ENCODE measurements at places on chromosomes 6 and 20.

DNA sequence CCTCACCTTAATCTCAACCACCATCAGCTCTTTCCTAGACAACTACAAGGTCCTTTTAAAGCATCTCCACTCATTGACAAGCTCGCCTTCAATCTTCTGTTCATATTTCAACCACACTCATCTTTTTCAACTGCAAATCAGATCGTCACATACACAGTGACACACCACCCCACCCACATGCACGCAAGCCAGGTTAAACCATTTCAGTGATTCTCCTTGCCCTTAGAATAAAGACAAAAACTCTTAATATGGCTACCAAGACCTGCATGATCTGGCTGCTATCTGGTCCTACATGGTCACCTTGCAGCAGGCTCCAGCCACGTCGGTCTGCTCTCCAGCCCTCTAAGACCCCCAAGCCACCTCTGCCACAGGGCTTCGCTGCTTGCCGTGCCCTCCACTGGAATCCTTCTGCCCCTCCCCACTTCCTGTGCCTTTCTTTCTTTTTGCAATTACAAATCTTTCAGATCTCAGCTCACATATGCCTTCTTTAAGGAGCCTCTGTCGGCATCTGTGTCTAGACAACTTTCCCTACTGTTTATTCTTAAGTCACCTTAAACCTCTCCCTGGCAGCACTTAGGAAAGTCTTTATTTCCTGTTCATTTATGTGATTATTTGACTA is 507.3 kb upstream of the ARID1B start:
- no peak for DNase-seq

- DNase-seq: no peak
Observed at GRCh38 chr6:79802657-79803300, 144.6 kb downstream of the ELOVL4 start.

DNA sequence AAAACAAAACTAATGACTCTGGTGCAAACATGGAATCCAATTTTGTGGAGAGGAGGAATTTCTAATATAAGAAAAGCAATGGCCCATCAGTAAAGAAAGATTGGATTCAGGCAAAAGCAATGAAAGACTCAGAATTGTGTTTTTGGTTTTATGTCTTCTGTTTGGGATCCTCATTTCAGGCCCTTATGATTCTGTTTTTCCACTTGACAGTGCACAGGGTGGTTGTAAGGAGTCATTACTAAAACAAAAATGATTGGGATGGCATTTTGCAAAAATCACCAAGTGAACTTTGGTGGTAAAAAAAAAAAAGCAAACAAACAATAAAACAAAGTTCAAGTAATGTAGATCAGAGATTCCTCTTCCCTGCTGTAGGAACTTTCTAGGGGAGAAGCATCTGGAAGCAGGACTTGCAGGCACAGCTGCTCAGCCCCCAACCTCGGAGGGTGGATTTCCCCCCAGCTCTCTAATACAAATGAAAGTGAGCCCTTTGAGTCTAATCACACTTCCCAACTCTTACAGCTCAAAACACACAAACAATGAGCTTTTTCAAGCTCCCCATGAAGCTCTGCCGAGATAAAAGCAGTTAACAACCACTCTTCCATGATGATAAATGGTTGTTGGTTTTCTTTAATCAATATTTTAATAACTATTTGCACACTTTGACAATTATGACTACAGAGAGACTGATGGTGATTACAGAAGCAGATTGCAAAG is 177.7 kb downstream of the ZDHHC14 start:
- DNase-seq: no peak

- no peak for DNase-seq
Observed at GRCh38 chr6:168078943-168079405, at the start of gene FRMD1. TSS of gene FRMD1 (minus strand) at chr6:168079212. CDS start at chr6:168079094, 118 bp downstream.

DNA sequence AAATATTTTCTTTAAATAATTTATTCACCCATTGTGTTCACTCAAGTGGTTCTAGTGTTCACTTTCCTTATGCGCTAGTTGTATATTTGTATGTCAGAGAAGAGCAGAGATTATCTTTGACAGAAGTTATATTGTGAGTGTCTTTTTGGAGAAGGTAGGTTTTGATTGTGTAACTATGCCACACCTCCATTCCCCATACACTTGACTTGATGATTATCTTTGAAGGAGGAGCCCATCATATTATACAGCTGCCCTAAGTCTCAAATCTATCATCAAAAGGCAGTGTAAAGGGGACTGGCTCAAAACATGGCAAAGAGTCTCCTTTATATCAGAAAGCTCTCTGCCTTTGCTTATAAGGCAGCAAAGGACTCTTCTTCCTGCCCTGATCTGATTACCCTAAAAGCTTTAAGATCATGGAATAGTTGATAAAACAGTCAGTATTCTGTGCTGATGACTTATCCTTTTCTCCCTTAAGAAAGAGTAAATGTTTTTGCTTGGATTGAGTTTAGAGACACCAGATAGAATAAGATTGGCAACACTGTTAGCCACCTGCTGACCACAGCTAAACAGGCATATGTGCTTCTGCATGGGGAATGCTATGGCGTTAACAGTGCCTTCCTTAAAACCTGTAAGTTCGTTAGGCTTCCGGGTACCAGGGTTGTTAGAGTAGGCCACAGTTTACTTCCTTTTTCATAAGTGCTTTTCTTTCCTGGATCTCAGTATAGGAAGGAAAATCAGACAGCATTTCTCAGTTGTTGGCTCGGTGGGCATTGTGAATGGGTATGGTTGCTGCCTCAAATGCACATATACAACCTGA is 22.6 kb downstream of the TOP1 start:
- DNase-seq: no peak
